ENCODE measurements at places on chromosomes 6 and 20. TPM values are rescaled to one million over a fixed set of nuclear protein-coding genes. Genes with fewer than 3 reads are reported as not detected.

The DSP gene
- 11.6 TPM for total RNA-seq

The SYCP2L gene
- 1.3 TPM for total RNA-seq

DNA sequence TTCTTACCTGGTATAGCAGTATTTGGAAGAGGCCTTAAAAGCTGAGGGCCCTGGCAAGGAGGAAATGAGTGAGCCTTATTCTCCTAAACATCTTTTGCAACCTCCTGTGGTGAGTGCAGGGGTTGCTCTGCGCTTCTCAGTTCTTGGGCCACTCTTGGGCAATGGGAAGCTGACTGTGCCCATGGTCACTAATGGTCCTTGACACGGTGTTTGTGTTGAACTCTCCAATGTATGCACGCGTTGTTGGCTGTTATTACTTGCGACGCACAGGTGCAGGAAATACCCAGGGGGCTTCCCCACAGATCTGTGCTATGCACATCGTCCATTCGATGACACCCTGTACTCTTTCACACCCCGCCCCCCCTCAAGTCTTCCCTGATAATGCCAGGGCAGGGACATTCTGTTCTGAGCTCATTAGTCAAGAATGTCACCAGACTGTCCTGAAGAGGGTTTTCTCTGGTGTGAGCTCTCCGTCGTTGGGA, 79.7 kb downstream of the EDN1 start:
- no peak for DNase-seq

GRCh38 chr20:25247000-25247517, 826 bp upstream of the PYGB start:
- no peak for DNase-seq

GRCh38 chr6:96900873-96901272, 3.2 kb upstream of the NDUFAF4 start:
- no peak for DNase-seq

- no peak for DNase-seq
These were observed 214.6 kb downstream of the HDGFL1 start for GRCh38 chr6:22783931-22784330.

- no peak for DNase-seq
These were observed 13.5 kb upstream of the CD2AP start for GRCh38 chr6:47464052-47464451.

DNA sequence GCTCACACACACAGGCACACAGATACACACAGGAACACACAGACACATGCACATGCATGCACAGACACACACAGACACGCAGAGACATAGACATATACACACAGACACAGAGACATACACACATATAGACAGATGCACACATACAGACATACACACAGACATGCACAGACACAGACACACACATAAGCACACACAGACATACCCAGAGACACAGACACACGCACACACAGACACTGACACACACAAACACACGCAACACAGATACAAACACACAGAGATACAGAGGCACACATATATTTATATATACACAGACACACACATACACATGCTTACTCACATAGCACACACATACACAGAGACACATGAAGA, 158.4 kb downstream of the LY86 start:
- no peak for DNase-seq

- DNase-seq: no peak
These were observed 171.1 kb downstream of the PREX1 start for GRCh38 chr20:48656661-48657211.

DNA sequence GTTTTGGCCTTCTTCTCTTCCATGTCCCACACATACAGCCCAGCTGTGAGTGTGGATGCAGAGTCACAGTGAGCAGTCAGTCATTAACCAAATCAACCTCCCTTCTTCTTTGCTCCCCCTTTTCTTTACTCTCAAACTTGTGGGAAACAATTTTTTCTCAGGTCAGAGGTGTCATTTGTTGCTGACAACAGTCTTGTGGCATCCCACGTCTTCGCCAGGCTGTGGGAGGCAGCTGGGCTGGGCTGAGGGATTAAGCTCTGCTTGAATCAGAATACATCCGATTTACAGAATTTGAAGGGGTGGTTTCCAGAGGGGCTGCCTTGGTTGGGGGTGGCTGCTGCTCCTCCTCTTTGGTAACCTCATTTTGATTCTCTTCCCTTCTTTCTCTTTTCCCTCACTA, 40.5 kb downstream of the SCGN start:
- no peak for DNase-seq

All from omental fat pad (tissue), 4 donors.